ENCODE measurements at places on chromosomes 5 and 9.

DNA sequence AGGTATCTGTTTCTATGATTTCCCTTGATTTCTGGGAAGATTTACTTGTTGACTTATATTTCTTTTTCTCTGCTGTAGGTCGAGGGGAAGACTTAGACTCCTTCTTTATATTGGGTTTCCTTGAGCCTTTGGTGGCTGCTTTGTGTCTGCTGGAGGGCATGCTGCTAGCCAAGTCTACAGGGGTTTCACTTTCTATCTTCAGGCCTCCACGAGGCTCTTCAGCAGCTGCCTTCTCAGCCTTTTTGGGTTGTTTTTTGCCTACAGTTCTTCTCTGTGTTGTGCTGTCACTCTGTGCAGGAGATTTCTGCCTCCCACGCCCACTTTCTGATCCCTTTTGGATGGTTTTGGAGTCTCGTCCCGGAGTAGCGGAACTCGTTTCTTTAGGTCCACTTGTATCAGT is 23.2 kb downstream of the LEAP2 start:
- DNase-seq: no peak

- DNase-seq: no peak
Observed at GRCh38 chr9:99509065-99509745, 287.1 kb downstream of the SEC61B start.

DNA sequence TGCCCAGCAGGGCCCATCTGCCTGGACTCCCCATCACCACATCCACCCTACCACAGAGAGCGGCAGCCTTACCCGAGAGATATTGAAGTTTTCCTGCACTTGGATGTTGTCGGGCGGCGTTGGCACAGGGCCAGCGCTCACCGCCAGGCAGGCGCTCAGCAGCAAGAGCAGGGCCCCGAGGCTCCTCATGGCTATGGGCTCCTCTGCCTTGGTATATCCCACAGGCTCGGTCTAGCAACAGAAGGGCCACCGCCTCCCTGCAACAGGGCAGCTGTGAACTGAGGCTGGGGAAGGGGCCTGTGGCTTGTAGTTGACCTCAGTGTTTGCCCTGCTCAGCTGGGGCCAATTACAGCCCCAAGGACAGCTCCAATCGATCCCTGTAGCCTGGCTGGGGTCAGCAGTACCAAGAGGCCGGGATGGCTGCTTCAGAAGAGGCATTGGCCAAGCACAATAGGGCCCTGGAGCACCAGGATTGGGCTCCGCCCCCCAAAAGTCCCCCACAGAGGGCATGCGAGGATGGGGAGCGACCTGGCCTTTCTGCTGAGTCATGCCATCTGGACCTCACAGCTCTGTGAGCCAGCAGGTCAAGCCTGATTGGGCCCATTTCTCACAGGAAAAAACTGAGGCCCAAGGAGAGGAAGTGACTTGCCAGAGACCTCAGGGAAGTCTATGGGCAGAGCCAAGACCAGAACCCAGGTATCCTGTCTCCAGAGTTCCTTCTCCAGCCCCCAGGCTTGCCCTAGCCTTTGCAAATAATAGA is at the start of gene AMBP:
Gene AMBP (minus strand): TSS at position 280 of the 760 bp plus-strand sequence. CDS start 91 bp downstream, at position 189.
- no peak for DNase-seq

DNA sequence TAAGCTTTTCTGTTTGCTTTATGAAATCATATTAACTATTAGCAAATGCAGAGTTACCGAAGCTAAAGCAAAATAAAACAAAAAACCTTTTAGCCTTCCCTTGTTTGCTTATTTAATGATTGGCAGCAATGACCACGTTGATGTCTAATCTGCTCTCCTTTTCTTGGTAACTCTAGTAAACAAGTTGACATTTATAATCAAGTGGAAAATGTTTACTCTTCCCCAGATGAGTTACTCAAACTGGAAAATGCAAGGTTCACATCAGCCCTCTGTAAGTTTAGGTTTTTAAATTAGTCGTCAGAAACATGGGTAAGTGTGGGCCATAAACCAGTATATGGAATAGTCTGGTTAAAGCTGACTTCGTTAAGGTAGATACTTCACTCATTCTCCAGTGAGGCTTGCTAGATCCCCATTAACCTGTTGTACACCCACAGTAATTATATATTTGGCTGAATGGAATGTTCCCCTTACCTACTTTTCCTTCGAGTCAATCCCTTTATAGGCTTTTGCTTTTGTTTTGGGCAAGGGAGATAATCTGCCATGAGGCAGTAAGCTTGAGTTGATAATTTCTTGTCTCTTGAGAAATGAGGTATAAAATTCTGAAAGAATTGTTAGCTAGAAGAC is 100.9 kb downstream of the GDNF start:
- DNase-seq: no peak

DNA sequence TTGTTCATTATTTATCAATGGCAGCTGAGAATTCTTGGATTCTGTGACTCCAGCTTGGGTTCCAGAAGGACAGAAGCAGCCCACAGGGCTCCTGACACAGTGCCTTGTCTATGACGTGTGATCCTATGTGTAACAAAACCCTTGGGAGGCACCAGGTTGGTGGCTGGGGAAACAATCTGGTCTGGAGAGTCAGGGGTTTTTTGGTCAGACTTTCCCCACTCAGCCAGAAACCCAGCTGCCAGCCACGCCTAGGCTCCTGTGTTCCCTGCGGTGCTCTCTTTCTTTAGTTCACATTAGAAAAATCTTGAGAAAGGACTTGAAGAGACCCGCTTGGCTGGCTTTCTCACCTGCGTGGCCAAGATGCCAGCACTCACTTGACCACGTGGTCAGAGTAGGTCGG is 15.5 kb upstream of the ZBED3 start:
- DNase-seq: no peak

GRCh38 chr5:137072361-137073115 is 426.6 kb downstream of the SPOCK1 start:
- no peak for DNase-seq

DNA sequence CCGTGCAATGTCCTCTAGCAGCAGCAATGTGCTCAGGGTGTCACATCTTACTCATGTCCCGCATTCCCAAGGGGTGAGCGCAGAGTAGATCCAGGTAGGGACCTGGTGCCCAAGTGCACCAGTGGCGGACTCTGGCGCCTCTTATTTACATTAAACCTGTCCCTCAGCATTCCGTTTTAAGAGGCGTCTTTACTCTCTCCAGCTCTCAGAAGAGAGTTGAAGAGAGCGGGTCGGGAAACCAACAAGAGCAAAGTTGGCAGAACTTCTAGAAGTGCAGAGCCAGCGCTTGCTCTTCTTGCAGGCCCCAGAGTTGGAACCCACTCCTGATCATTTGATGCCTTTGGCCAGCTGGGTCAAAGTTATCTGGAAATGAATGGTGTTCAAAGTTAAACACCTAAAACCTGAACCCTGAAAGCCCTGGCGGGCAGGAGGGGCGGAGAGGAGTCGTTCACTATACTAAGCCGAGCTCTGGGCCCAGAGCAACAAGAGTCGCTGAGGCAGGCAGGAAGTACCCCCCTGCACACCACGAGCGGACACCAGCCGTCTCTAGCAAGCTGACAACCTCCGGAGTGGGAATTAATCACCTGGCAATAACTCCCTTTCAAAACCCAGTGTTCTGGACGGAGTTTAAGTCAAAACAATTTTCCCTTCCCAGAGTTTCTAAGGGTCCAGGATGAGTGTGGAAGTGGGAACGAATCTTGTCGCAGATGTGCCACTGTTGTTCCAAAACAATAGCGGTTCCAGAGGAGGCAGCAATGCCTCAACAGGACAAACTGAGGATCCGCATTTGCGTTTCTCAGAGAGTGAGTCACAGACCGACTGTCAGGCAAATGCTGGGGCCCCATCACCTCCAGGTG is 122.8 kb downstream of the TMEM161B start:
- DNase-seq: no peak

DNA sequence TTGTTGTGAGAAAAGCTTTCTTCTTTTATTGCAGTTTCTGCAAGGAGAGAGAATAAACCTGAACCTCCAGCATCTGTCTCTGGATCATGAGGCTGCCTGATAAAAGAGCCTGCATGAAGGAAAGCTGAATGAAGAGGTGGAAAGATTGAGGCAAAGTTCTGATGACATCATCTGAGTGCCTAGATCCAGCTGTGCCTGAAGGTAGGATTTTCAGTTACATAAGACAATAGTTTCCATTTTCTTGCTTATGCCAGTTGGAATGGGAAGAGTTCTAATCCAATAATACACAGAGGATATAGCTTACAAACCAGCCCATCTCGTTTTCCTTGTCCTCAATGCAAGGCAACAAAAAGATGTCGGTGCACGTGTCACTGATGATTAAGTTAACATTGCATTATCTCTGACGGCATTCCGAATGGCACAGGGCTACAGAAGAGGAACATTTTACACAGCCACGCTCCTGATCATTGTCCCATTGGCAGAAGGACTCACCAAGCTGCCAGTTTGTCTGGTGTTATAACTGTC is 105.5 kb upstream of the ERCC6L2 start:
- DNase-seq: no peak

- DNase-seq: no peak
Observed at GRCh38 chr5:10153808-10154537, 95.7 kb downstream of the ATPSCKMT start.

All from Kasumi-1 (cell line).